ENCODE measurements at places on chromosomes 3 and 15.

GRCh38 chr15:31953478-31953877, 76.8 kb upstream of the CHRNA7 start:
- no peak for DNase-seq

- DNase-seq, result no peak
Observed at GRCh38 chr15:73212424-73212823, 156.3 kb downstream of the HCN4 start.

DNA sequence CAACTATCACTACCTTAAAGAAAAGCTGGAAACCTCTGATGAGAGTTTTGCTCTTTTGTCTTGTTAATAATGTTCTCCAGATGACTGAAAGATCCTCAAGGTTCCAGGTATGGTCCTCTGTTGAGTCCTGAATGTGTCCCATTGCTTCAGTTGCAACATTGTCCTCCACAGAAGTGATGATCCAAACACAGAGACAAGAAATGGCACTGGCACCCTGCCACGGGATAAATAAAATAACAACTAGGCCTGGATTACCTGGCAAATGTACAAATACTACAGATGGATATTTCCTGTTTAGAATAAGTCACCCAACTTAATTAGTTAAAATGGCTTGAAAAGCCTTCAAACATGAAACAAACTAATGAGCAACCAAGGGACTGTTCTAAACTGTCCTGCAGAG, 58.3 kb downstream of the EIF3J start:
- DNase-seq, result peak; percentile 18

DNA sequence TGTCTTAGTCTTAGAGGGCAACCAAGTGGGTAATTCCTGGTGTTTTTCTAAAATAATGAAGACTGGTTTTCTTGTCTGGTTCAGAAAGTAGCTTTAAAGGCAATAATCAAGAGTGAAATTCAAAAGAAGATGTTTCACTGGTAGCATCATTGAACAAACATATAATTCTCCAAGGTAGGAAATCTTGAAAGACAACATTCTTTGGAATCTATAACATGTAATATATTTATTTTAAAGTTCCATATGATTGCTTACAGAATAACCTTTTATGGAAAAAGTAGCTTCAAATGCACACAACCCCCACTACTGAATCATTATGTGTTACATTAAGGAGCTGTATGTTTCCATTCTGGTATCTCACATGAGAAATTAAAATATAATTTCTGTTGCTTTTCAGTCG, 13.8 kb upstream of the FOXP1 start:
- no peak for DNase-seq

GRCh38 chr3:173552526-173552925, 155.0 kb downstream of the NLGN1 start:
- DNase-seq, result peak; percentile 14

GRCh38 chr3:98994128-98994762, 92.8 kb upstream of the DCBLD2 start:
- DNase-seq, result peak; percentile 76

GRCh38 chr15:40053079-40053830, 14.3 kb upstream of the SRP14 start:
- DNase-seq, result no peak

GRCh38 chr15:52225230-52225629, 34.0 kb upstream of the GNB5 start:
- DNase-seq, result no peak

All from endothelial cell of umbilical vein (primary cell).